HFFc6 (cell line): ENCODE measurements at places on chromosomes 6 and 20.

DNA sequence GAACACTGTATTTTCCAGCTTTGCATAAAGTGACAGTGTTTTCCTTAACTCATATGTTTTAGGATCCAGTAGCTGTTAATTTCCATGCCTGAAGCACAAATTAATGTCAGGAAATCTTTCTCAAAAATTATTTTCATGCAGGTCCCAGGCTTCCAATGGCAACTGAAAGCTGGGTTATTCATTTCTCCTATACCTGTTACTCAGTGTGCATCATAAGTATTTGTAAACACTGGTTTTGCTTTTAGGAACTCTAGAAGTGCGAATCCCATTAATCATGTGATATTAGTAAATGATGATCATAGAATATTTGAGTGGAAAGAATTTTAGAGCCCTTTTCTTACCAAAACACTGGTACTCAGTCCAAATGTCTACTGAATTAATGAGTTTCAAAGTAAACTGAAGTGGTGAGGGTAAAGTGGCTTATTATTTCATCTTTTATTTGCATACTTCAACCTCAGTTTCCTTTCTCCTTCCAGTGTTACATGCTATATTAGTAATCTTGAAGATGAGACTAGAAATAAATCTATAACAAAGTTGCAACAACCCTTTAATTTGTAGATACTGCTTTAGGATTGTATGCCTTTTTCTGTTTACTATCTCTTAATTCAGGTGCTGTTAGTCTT is 124.0 kb downstream of the ZFAND3 start:
- DNase-seq = no peak

- no peak for DNase-seq
Observed at GRCh38 chr6:150698391-150698790, 98.7 kb downstream of the PLEKHG1 start.

DNA sequence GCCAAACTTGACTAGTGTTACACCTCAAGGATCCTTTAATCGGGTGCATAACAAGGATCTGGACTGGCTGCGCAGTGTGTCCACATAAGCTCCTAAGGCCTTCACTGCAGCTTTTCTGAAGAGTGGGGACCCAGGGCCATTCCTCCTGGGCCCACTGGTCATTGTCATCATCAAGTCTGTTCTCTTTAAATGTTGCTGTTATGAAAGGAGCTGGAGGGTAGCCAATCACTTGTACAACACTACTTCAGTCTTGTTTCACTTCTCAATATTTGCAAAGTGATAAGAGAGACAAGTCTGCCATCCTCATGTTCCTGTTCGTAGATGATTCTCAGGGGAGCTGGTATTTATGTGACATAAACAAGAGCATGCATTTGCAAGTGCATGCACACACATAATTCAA is 149.8 kb downstream of the SYNDIG1 start:
- DNase-seq = no peak

- no peak for DNase-seq
Observed at GRCh38 chr6:148830614-148831013, 83.8 kb downstream of the UST start.

DNA sequence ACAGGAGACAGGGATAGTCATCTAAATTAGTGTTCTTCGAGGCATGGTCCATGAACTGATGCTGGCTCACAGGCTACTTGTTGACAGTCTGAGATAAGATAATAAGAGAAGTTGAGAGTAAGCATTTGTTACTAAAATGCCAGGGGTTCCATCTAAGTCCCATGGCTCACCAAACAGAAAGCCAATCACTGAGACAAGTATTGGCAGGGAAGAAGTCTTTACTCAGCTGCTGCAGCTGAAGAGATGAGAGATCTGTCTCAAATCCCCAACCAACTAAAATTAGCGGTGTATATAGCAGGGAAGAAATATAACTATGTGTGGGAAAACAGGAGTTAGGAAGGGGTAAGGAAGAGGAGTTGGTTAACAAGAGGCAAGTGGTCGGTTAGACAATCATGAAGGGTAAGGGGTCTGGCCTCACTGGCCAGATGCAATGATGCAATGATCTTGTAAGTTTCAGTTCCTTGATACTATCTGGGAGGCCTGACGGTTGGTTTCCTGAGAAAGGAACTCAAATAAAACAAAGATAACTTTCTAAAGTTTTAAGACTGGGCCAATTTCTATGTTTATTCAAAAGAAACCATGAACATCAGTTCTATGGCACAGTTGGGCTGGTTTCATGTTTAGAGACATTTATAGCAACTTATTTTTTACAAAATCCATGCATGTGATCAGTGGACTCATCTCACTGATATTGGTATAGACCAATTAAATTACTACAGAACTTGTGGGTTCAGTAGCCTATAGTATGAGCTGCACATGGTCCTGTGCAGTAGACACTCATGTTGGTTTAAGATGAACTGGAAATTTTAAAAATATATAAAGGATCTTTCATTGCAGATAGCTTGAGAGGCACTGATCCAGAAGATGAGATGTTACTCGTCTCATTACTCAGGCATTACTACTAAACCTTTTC is 9.9 kb upstream of the HEBP2 start:
- DNase-seq = no peak
